Activated T-helper 9 cell treated with anti-CD3 and anti-CD28 coated beads, Interleukin-2, amount 50 U/mL, for 16 hours (primary cell): ENCODE measurements at places on chromosomes 3 and 15.

DNA sequence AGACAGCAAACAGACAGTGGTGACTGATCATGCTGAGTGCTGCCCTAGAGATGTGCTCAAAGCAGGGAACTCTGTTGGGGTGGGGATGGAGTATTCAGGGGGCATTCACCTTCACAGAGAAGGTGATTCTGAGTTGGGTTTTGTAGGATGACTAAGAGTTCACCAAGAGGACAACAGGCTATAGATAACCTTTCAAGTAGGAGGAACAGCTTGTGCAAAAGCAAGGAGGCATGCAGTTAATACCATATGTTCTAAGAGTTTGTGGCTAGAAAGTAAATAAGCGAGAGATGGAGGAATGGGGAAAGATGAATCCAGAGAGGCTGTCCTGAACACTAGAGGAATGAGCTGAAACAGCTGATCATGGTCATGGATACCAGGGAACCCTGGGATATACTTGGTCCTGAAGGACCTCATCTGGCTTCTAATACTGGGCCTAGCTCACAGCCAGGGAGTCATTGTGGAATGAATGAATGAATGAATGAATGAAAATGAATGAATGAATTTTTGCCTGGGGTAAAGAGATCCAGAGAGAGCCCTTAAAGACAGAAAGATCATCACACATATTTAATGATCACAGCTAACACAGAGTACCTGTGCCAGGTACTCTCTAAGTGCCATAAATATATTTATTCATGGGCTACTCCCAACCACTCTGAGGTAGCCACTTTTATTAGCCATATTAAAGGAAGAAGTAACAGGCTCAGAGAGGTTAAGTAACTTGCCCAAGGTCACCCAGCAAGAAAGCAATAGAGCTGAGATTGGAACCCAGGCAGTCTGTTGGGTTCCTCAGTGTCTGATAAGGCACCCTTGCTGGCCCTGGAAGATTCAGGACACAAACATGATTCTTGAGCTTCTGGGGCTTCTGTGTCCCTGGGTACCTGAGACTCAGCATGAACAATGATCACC, 22.0 kb downstream of the SMAD6 start:
- no peak for DNase-seq

GRCh38 chr15:63870487-63871209, 36.9 kb upstream of the HERC1 start:
- DNase-seq: no peak

DNA sequence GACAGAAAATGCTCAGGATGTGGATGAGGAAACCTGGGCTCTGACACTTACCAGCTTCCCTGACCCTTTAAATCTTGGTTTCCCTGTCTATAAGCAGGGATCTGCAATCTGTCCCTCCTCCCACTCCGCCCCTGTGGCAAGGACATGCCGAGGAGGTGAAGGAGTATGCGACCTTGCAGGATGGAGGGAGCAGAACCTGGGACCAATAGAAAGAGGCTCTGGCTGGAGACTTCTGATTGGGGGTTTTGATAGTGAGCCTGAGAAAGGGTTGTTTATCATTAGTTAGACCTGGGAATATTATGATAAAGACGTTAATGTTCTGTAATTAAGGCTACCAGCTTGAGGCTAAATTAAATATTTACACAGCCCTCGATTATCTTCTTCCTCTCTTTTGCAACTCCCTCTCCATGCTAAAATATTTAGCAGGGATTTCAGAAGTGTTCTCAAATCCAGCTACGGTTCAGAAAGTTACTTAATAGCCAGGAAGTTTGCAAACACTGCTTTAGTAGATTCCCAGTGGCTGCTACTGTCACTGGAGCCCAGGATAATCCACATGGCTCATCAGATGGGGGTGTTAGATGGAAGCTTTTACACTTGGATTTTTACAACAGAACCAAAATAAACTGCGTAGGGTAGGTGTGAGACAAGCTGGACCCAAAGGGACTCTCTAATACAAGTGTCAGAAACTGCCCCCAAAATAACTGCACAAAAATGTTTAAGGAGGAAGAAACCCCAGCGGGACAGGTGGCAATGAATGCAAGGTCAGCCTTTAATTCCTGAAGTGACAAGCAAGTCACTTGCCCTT, 9.2 kb upstream of the PAQR5 start:
- DNase-seq: no peak

- no peak for DNase-seq
Observed at GRCh38 chr3:131050001-131050400, 23.3 kb downstream of the NEK11 start.

DNA sequence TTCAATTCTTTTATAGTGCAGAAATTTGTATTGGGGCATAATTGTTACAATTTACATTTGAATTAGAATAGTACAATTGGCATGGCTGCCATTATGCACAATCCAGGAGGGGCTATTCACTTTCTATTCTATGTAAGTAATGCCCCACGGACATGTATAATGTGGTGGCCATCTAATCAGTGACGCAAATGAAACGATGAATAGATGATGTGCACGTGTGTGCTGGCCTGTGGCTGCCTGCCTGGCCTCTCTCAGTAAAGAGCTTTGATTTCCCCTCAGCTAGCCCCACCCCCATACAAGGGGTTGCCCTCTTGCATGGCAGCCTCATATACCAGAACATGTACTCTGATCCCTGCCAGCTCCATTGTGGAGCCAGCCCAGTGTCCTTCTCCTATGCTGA, 86.5 kb downstream of the BOC start:
- DNase-seq: no peak

DNA sequence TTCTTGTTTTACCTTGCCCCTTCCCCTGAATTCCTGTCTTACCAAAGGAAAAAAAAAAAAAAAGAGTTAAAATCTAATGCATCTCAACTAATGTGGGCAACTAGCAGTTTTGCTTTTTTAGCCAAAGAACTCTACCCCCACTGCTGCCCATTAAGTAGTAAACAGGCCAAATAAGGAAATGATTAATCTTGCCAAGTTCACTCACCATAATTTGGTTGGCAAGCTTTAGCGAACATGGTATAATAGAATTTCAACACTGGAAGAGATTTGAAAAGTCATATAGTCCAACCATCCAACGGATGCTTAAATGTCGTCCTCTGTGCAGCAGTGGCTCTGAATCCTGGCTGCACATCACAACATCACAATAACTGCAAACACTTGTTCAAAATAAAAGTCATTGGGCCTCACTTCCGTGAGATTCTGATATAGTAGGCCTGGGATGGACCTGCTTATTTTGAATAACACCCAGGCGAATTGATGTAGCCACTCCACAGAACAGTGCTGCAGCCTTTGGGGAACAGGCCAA, 142.0 kb upstream of the UBE2E1 start:
- DNase-seq: no peak

GRCh38 chr3:242602-243355, 46.2 kb downstream of the CHL1 start:
- no peak for DNase-seq

DNA sequence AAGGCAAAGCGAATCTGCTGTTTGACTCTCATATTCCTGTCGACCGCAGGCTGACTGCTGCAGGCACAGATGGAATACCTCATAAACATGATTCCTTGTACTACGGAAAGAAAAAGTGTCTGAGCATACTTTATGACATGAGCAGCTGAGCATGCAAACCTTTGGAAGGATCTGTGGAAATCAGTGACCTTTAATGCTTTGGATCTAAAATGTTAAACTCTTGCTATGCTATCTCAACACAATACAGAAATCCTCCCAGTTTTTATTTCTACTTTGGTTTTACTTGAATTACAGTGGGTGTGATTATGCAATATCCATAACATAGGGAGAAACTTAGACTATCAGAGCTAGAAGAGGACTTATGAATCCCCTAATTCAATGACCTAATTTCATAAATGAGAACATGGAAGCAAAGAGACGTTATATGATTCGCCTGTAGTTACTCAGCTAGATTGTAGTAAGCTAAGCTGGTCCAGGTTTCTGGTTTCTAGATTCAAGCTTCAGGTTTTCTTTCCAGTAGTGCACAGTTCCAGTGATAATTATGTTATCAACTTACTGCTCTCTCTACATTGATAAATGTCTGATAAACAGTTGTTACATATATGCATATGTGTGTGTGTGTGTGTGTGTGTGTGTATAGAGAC, 127.6 kb upstream of the GBE1 start:
- DNase-seq: no peak

- peak; percentile 78 for DNase-seq
Observed at GRCh38 chr3:53881691-53882593, at the start of gene ACTR8. ACTR8 (minus strand) TSS chr3:53882152; CDS start chr3:53882101, 51 bp downstream.

DNA sequence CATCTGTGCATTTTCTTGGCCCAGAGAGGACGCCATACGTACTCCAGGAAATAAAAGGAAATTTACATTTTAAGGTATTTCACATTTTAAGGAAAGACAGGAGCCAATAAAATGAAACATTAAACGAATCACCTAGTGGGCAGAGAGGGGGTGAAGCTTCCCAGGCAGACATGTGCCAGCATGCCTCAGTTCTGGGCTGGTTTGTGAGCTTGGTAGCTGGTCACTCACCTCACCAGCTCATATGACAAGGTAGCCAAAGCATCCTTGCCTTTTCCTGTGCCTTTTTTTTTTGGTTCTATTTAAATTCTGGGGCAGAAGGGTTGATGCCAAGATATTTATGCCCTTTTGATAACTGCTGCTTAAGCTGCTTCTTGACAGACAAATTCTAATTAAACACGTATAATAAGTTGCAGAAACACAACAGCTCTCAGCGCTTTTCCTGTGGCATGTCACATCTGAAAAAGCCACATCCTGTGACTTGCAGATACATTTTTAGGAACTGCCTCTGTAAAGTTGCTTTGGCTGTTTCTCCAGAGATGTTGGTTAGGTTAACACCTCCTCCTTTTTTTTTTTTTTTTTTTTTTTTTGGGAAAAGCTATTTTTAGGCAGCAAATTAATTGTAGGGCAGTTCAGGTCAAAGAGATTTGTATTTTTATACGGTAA, 218.6 kb downstream of the PDCD6IP start:
- no peak for DNase-seq

- DNase-seq: no peak
Observed at GRCh38 chr3:185739264-185739701, 85.6 kb downstream of the IGF2BP2 start.

DNA sequence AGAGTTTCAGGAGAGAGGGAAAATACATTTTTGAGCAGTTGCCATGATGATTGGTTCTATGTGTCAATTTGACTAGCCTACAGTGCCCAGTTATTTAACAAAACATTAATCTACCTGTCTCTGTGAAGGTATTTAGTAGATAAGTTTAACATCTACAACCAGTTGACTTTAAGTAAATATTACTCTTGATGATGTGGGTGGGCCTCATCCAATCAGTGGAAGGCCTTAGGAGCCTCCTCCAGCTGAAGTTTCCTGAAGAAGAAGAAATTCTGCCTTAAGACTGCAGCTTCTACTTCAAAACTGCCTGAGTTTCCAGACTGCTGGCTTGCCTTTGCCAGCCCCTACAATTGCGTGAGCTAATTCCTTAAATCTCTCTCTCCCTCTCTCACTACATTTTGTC, 93.6 kb downstream of the OXSM start:
- DNase-seq: no peak

- no peak for DNase-seq
Observed at GRCh38 chr15:43330780-43331087, 361 bp upstream of the LCMT2 start.

- DNase-seq: no peak
Observed at GRCh38 chr15:51814606-51815005, 14.8 kb upstream of the TMOD3 start.

GRCh38 chr3:136311968-136312367, 61.8 kb downstream of the PCCB start:
- DNase-seq: no peak

DNA sequence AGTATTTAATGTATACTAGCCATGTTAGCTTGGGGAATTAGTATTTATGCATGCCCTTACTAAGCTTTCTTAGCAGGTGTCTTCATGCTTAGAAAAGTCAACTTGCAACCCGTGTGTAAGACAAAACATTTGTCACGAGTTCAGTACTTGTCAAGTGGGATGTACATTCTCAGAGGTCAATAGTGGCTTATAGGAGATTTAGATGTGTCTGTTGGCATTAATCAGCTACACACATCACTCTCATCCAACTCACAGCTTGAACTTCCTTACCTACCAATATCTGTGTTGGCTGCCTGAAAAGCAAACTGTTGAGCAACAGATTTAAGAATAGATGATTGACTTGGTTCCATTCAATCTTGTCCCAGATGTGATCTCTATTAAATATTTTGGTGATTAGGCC, 109.5 kb downstream of the ROBO2 start:
- DNase-seq: no peak

DNA sequence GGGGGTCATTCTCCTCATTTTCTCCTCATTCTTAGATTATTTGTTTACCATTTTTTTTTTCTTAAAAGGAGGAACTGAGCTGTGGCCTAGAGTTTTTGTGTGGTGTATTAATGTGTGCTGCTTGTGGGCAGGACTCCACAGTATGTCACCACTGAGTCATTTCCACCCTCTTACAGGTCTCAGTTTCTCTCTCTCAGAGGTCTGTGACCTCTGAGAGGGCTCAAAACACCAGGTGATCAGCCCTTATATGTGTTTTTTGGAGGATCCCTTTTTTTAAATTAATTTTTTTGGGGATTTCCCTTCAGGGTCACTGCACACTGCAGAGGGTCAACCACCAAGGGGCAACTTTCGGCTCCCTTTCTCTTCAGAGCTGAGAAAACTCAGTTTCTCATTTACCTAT, 166.4 kb downstream of the SUCNR1 start:
- no peak for DNase-seq

- no peak for DNase-seq
Observed at GRCh38 chr3:50423543-50423942, 64.2 kb upstream of the TMEM115 start.

DNA sequence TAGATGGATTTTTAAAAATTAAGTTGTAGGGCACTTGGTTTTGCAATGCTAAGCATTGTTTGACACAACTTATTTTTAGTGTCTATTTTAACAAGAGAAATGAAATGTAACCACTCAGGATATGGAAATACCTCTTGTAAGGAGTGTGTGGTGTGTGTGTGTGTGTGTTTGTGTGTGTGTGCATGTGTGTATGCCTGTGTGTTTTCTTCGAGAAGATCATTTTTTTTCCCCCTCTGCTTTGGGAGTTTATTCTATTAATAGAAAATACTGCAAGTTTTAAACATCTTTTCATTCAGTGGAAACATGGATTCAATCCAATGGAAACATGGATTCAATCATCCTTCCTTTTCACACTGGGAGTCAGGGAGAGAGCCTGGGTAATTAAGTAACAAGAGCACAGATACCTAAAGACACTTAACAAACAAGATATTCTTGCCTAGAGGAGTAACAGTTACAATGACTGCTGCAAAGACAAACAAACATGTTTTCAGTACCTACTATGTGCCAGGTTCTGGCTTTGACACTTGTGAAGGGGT, 567.2 kb upstream of the TBL1XR1 start:
- DNase-seq: no peak

- DNase-seq: no peak
Observed at GRCh38 chr15:75731248-75732151, 18.9 kb upstream of the CSPG4 start.

GRCh38 chr15:57387564-57388076, 11.3 kb downstream of the CGNL1 start:
- DNase-seq: no peak

- no peak for DNase-seq
Observed at GRCh38 chr3:8741581-8742261, 8.1 kb downstream of the CAV3 start.

- DNase-seq: no peak
Observed at GRCh38 chr3:4551051-4551711, 58.0 kb downstream of the ITPR1 start.
